ENCODE measurements at places on chromosomes 6 and 20.

GRCh38 chr6:81812401-81812800, 59.9 kb upstream of the TENT5A start:
- no peak for DNase-seq

DNA sequence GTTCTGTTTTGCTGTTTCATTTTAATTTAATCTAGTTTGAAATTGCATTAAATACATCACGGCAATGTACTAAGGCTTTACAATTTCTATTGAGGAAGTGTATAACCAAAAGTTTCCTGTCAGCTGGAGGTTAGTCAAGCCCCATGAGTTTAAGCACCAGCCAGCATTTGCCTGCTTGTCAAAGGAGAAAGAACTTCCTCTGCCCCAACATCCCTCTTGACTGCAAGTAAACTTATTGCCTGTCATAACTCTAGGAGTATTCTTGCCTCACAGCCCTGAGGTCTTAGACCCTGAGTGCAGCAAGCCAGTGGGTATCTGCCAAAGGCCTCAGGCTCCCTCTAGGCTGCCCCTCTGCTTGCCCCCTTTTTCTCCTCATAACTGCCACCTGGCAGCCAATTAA, 106.7 kb upstream of the INSM1 start:
- DNase-seq = no peak

DNA sequence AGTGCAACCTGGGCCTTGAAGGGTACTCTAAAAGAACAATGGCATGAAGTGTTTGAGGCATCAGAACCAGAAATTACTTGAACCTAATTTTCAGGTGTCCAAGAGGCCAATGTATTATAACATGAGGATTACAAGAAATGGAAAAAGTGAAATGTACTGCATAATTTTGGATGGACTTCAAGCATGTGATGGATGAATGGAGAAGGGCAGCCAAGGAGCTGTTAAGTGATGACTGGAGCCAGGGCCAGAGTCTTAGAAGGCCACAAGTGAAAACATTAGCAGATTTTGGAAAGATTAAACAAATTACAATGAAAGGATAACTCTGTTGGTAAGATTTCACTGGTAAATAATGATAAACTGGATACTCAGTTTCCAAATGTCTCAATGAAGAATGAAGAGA, 738.2 kb downstream of the CD109 start:
- no peak for DNase-seq

- DNase-seq = no peak
Measured at GRCh38 chr6:70390067-70390466, 23.2 kb upstream of the FAM135A start.

DNA sequence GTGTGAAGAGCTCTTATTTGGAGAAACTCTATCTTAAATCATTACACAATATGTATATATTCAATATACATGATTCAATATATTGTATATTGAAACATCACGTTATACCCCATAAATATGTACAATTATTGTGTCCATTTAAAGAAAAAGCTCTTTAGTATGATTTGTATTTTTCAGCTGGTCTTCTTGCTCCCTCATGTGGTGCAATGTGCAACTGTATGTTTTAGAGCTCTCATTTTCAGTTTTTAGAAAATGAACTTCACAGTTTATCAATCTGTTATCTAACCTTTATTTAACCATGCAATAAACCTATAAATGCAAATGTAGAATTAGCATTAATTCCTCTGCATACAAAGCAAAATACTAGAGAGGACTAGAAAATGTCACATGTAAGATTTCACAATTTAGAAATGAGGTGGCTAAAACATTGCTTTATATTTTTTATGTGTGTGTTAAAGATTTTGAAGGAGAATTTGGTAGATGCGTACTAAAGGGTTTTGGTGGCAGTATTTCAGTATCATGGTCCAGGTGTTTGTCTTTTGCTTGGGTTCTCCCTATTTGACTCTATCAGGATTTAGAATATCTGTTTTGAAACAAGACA, 167.1 kb downstream of the PHF3 start:
- peak; percentile 11 for DNase-seq

- DNase-seq = no peak
Measured at GRCh38 chr20:3935295-3935955, 46.2 kb downstream of the PANK2 start.

DNA sequence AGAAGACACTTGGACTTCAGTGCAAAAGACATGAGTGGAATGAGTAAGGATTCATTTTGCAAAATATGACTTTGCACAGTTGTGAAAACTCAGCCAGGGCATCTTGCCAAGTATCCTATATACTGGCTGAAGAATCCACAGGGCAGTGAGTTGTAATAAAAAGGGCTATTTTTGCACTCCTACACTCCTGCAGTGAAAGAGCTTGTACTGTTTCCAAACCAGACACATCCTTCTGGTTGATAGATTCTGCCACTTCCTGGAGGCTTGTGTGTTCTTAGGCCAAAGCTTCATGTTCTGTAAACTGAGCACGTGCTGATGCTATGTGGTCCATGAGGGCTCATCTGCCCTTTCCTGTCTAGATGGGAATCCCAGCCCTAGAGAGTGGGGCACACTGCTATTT, 34.9 kb downstream of the GMPR start:
- peak; percentile 63 for DNase-seq

GRCh38 chr6:26195376-26195923, 108.2 kb downstream of the HFE start:
- DNase-seq = peak; percentile 95

DNA sequence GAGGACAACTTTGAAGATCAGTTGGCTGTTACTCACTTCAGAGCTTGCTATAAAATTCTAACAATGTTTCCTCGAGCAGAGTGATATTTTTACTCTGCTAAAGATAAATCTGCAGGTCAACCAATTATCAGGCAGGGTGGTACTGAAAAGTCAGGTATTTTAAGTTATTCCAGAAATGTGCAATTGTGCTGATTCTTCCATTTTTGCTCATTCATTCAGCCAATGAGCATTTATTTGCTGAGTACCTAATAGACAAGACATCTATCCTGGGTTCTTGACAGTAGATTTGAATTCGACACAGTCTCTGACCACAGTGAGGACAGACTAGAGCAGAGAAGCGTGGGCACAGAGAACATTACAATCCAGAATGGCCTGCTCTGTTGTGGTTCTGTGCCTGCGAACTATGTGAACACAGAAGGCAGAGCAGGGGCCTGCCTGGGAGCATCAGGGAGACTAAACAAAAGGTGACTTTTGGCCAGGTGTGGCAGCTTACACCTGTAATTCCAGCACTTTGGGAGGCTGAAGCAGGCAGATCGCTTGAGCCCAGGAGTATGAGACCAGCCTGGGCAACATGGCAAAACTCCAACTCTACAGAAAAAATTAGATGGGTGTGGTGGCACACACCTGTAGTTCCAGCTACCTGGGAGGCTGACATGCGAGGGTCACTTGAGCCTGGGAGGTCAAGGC, 14.8 kb downstream of the TPMT start:
- DNase-seq = no peak

- DNase-seq = no peak
Measured at GRCh38 chr6:71419217-71420094, 130.8 kb downstream of the OGFRL1 start.
